ENCODE measurements at places on chromosomes 13 and 19.

DNA sequence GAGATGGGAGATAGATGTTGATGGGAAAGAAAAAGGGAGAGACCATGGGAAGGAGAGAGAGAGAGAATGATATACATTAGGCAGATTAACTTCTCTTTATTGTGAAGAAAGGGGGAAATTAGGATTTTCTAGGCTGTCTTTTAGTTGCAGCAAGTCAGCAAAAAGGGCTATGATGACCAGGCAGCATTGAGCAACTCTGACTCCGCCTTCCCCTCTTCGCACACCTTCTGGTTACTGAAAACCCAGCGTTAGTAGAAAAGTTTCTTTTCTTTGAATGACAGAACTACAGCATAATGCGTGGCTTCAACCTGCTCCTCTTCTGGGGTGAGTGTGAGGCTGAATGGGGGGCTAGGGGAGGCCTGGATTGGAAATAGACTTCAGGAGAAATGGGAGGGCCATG lies at the start of gene ADGRE1:
TSS of gene ADGRE1 (plus strand) at position 264 of the 400 bp plus-strand sequence. CDS start at position 294, 30 bp downstream.
- DNase-seq: no peak

DNA sequence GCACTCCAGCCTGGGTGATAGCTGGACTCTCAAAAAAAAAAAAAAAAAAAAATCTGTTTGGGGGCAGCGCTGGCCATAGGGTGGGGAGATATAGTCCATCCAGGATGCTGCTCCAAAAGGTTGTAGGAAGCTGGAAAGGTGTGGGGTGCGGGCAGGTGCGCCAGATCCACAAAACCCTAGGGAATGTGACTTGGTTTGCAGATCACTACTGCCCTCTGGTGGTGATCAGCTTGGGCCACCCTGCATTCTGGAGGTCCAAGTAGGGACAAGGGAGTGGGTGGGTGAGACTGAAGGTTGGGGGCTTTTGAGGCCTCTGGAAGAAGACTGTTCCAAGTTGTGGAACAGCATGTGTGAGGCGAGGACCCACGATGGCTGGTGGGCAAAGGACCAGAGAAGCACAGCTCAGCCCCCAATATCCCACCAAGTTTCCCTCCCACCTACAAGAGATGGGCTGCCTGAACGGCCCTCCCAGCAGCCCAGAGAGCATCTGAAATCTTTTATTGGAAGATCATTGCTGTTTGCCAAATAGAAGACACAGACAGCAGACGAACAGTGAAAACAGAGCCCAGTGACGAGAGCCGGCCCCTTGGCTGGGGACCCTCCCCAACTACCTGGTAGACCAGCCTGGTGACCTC lies 10.4 kb upstream of the TYK2 start:
- peak; percentile 13 for DNase-seq

GRCh38 chr13:51552027-51552426 lies 32.2 kb upstream of the WDFY2 start:
- DNase-seq: no peak

DNA sequence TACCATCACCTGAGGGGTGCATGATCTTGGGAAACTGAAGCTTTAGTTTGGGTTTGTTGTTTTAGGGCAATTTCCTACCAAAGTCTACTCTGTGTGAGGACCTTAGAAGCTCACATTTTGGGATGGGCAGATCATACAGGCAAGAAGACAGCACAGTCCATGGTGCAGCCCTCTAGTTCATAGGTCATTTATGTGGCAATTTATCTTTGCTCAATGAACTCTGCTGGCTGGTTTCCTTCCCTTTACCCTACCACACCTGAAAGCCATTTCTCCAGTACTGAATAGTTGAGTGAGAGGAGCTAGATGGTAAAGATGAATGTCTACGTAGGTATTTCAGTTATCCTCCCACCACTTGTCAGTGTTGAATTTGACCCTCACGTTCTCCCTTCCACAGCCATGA lies 87.5 kb upstream of the KLF12 start:
- DNase-seq: no peak

GRCh38 chr19:37986048-37986750 lies 79.2 kb downstream of the SIPA1L3 start:
- DNase-seq: no peak

DNA sequence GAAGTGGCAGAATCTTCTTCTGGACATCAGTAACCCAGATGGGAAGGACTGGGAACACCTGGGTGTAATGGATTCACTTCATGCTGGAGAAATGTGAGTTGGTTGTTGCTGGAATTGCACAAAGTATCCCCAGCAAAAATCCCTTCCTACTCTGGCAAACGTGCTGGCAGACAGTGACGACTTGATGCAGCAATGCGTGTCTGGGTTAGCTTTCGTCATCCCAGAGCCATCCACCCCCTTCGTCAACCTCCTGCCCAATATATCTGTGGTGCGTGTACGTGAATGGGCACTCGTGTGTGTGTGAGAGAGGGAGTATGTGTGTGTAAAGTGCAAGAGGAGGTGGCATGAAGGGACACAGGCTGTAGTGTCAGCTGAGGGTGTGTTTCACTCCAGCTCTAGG lies 70.9 kb downstream of the TM9SF2 start:
- DNase-seq: no peak

- no peak for DNase-seq
Measured at GRCh38 chr19:13159713-13160112, 9.5 kb downstream of the IER2 start.

DNA sequence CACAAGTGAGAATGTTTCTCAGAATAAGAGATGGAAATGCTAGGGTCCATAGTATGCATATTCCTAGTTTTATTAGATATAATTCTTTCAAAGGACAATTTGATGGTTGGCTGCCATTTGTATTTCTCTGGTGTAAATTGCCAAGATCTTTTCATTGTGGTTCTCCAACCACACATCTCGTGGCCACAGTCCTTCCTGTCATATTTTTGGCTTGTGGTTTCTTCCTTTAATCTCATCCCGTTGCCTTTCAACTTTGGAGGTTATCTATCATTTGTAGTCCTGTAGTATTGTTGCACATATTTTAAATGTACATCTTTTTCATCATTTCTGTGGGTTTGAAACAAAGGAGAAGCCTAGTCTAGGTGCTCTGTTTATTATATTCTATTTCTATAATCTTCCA lies 61.2 kb downstream of the WASF3 start:
- no peak for DNase-seq

GRCh38 chr19:6021878-6022569 lies 44.1 kb upstream of the RANBP3 start:
- peak; percentile 28 for DNase-seq

GRCh38 chr19:4206818-4207484 lies 22.4 kb upstream of the EBI3 start:
- DNase-seq: no peak

DNA sequence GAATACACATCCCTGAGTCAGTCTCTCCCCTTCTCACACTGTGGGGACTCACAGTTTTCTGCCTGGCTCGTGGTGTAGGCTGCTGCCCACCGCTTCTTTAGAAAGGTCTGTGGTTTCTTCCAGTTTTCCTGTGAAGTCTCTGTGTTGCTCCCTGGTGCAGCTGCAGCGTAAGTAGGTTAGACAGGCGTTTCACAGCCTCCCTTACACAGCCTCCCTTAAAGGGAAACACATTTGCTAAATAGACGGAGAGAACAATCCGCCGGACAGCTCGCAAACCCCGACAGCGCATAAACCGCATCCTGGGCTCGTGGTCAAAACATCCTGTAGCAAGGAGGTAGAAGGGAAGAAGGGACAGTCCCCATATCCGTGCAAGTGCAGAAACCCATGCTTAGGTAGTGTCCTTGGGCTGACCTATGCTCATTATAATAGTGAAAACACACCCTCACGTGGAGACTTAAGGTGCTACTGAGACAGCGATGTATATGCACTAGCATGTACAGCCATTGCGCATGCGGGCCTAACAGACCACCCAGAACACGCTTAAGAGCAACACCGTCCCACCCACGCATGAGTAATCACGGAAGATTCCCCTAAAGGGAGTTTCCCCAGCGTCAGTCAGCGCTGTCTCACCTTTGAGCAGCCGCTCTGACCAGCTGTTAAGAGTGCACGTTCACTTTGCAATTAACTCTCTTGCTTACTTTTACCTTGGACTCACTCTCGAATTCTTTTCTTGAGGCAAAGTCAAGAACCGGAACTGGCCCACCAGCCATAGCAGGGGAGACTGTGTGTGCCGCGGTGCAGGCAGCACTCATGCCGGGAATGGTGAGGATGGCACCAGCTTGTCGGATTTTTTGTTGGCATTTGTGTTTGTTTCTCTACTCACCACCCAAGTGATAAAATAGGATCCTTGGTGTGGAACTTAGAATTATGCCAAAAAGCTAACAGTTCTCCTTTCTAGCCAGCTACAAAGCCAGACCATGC lies 16.6 kb downstream of the SIGLEC8 start:
- no peak for DNase-seq

GRCh38 chr13:44191504-44192171 lies 182.0 kb upstream of the SERP2 start:
- peak; percentile 92 for DNase-seq

- no peak for DNase-seq
Measured at GRCh38 chr13:47027780-47028437, 131.1 kb upstream of the HTR2A start.

DNA sequence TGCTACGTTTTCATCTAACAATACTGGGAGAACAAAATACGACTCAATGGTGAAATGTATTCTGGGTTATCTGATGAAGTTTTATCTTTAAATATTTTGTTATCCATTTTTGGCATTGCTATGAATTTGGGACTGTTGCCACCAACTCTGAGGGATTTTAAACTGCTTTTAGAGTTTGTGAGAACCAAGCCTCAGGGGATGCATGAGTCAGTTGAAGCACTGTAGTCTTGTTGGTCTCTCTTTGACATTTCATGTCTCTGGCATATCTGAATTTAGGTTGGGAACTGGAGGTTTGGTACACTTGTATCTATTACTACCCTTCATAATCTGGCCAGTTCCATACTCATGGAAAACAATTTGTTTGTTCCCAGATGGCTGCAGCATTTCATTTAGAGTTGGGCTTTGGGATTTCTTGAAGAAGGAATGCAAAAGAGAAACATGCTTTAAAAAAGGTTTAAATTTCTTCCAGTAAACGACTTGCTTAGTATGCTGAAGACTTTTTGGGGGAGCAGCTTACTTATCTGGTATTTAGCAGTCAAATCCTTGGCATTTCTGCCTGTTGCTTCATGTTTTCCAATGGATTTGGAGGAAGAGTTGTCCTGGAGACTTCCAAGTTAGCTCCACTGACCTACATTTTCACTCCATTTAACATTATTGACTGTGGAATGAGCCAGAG lies 28.9 kb downstream of the ARHGEF7 start:
- DNase-seq: no peak

- DNase-seq: peak; percentile 34
Measured at GRCh38 chr19:41691268-41691970, 3.3 kb upstream of the CEACAM7 start.

GRCh38 chr13:95954266-95954665 lies 98.9 kb downstream of the UGGT2 start:
- DNase-seq: no peak

- no peak for DNase-seq
Measured at GRCh38 chr13:58134525-58134924, 503.0 kb downstream of the PCDH17 start.

- DNase-seq: no peak
Measured at GRCh38 chr13:106597749-106598395, 29.9 kb upstream of the ARGLU1 start.

DNA sequence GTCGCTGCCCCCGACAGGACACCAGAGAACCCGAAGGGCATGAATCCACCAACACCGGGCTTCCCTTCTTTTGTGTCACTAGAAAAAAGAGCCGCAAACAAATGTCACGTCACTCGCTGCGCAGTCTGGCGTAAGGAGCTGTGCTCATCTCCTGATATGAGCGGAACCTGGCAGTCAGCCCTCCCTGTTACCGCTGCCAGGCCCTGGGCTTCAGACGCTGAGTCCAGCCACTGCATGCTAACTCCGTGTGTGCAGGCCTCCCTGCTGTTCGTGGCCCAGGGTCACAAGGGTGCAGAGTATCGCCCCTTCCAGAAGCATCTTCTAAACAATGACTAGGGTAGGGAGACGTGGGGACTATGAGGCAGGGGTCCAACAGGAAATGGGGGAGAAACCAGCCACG lies 71.3 kb downstream of the SLC7A1 start:
- DNase-seq: no peak

DNA sequence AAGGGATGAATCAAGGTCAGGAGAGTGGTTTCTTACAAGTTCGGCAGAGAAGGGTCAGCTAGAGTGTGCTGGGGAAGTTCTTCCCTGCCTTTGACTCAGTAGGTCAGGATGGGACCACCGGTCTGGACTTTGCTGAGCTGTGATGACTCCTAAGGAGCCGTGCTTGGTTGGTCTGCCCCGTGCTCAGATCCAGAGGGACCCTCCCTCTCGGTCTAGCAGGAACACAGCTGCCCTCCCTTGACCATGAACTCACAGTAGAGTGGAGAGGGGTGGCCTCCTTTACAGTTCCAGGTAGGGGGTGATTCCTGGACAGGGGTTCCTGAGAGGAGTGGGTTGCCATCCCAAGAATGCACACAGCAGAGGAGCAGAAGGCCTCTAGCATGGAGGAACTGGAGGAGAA lies 4.3 kb downstream of the RPS19 start:
- DNase-seq: no peak

GRCh38 chr13:47230155-47230554 lies 333.3 kb upstream of the HTR2A start:
- no peak for DNase-seq

All from NCI-H748 treated with DMSO at 0.1 percent for 48 hours (cell line).